ENCODE measurements at places on chromosomes 1 and 21.

DNA sequence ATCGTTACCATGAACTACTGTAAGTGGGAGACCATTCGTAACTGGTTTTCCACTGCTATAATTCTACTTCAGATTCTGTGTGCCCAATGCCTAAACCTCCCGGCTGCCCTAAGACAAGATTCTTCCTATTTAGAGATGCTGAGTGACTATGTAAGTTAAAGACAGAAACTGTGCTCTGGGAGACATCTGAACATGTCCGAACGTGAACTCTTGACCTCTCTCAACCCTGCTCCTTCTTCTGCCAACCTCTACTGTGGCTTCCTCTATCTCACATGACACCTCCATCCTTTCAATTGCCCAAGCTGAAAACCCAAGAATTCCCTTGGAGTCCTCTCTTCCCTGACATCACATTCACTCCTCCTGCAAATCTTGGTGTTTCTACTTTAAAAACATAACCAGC, 182.9 kb downstream of the AKT3 start:
- DNase-seq, result no peak

DNA sequence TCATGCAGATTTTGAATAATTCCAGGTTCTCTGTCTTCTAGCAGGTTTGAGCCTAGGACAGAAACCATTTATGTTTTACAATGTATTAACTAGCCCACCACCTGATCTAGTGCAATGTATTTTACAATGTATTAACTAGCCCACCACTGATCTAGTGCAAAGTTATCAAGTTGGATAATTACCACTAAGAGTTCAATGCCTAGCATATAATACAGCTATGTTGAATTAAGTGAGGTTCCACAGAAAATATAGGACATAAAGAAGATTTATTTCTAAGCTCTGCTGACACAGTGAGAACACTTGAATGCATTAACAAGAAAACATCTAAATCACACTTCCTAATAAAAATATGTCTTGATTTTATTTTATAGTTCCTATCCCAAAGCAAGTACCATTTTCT, 854.6 kb upstream of the NEGR1 start:
- no peak for DNase-seq

- no peak for DNase-seq
Measured at GRCh38 chr1:56370513-56370912, 208.8 kb downstream of the PLPP3 start.

DNA sequence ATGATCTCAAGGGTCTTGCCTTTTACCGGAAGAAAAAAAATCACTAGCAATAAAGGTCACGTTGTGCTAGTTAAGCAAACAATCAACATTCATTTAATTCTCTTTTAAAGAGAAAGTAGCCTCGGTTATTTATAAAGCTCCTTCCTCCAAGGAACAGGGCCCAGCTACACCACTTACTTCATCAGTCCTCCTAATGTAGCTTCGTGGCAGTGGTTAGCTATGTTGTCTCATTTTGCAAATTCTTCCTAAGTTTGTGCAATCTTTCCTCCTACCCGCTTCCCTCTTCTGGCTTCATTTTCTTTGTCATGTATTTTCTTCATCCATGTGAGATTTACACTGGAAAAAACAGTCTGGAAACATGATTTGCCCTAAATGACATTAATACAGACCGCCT, 554.2 kb downstream of the NUF2 start:
- DNase-seq, result no peak

DNA sequence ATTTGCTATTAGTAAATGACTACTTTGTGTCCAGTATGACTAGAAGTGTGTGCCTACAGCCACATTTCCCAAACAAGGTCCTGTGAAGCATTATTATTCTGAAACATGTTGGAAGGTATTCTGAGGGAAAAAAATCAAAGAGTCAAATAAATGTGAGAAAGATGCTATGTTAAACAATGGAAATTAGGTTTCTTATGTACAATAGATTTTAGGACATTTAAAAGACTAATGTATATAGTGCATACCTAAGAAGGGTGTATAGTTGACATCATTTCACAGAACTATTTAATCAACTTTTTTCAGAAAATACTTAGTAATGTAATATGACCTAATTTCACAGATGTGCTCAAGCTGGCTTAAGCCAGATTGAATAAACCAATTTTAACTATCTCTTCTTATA, 582.5 kb downstream of the USP25 start:
- no peak for DNase-seq

DNA sequence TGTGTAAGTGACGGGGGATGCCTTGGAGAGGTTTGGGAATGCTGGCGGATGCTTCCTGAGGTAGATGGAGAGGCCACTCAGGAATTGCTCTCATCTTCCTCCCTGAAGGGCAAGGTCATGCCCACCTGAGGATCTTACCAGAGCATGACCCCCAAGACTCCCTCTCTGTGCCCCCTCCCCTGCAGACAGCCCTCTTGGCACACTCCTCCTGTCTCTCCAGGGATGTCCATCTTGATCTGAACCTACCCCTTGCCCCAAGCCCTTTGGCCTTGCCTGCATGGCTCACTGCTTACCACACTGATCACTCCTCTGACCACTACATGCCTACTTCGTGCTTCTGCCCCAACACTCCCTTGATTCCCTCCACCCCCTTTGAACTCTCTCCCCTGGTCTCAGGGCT, 17.9 kb upstream of the MPL start:
- no peak for DNase-seq

- no peak for DNase-seq
Measured at GRCh38 chr1:246074421-246074820, 432.7 kb downstream of the SMYD3 start.

DNA sequence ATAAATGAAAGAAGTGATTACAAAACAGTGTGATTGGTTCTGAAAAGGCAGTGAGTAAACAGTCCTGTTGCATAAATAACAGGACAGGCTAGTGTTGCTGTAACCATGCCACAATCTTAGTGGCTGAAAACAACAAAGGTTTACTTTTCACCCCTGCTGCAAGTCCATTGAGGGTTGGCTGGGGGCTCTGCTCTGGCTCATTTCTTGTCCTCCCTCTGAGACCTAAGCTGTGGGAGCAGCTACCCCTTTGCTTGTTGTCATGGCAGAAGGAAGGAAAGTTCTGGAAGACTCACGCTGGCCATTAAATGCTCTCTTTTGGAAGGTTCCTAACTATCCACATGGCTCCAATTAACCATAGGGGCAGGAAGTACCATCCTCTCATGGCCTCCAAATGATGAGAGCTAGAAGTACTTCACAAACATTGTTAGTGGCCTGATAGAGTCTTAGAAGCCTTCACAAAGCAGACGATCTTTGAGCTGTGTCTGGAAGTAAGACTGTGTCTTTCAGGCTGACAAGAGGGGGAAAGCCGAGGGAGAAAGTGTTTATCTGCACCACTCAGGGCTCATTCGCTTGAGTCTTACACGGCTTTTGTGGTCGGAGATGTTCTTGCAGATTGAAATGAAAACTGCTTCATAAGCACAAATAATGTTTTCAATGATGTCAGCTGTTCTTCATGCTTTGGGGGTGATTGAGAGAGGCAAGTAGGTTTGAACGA, 11.9 kb downstream of the RCSD1 start:
- no peak for DNase-seq

- no peak for DNase-seq
Measured at GRCh38 chr1:219086956-219087469, 86.7 kb upstream of the LYPLAL1 start.

DNA sequence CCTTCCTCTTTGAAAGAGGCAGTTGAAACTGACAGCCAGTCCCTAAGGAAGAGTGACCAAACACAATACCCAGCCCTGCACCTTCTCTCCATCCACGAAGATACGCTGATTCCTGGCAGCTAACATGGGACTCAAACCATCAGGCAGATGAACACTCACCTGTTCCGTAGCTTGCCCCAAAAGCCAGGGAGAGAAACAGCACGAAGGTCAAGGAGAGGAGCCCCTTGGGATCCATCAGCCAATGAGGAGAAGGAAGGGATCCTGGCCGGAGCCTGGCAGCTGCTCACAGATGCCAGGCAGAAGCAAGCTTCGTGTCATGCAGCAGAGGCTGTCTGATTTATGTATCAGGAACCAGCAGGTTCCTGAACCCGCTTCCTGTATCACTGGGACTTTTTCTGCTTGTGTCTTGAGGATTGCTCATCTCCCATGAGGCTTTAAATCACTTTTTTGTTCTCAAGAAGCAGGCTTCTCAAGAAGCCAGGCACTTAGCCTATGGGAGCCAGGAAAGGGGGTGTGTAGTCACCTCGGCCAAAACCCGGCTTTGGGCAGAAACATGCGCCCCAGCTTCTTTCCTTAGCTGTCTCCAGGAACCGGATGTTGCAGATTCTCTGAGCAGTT, at the start of gene SLAMF1:
Gene SLAMF1, minus strand, starts transcription at position 334 of the 618 bp plus-strand sequence. Its CDS starts 99 bp downstream, at position 235.
- DNase-seq, result peak; percentile 92

- DNase-seq, result no peak
Measured at GRCh38 chr1:116755066-116755465, 836 bp downstream of the CD2 start.

DNA sequence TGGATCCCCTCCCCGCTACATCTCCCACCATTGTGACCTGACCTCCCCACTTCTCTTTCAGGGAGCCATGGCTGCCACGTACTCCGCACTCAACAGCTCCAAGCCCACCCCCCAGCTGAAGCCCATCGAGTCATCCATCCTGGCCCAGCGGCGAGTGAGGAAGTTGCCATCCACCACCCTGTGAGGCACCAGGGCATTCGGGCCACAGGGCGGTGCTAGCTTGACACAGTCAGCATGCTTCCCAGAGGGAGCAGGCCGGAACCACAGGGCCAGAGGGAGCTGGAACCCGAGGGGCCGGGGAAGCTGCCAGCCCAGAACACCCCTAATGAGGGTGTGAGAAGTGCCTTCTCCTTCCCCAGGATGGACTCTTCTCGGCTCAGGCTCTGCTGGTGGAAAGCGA, 44.5 kb downstream of the RPS6KA1 start:
- no peak for DNase-seq

GRCh38 chr1:232454227-232454886, 175.6 kb downstream of the SIPA1L2 start:
- no peak for DNase-seq

DNA sequence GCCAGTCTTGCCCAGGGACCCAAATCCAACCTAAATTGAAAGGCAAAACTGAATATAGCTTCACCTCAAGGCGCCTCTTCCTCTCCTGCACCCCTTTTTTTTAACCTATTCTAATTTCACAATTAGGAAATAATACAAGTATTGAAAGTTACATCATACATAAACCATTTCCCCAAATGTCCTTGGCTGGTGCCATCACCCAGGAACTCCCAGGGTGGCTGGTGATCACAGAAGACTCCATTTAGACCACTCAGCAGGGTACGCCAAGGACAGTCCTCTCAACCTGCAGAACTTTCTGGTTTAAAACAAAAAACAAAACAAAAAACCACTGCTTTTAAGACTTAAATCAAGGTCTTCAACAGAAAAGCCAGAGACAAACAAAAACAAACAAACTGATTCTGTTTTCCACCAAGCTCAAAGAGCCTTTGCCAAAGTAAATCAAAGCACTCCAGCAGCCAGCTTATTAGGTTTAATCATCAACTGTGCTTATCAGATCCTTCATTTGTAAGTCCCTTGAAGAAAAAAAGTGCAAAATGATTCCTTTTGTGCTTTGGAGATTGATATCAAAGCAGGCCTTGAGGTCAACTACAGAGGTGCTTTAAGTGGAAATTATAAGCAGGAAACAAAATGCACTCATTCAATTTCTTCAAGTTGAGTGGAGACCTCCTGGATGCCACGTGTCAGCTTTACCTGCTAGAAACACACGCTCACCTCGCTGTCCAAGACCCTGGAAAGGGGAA, 113.0 kb downstream of the ETS2 start:
- DNase-seq, result no peak

- no peak for DNase-seq
Measured at GRCh38 chr21:25416669-25417068, 190.6 kb downstream of the MRPL39 start.

DNA sequence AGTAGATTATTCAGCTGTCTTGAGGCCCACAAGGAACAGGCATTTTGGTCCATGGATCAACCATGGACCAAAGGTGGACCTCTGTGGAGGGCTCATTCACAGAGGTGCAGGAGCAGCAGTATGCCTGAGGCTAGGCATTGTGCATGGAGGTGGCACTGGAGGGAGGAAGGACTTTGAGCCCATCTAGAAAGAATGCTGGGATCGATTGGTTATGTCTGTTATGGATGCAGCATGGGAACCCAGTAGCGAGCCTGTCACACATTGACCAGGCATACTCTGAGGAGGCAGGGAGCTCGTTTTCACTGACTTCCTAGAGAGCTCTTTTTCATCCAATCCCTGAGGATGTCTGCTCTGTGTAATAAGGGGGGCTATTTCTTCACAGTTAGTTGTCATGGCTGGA, 75.5 kb downstream of the KCNN3 start:
- no peak for DNase-seq

DNA sequence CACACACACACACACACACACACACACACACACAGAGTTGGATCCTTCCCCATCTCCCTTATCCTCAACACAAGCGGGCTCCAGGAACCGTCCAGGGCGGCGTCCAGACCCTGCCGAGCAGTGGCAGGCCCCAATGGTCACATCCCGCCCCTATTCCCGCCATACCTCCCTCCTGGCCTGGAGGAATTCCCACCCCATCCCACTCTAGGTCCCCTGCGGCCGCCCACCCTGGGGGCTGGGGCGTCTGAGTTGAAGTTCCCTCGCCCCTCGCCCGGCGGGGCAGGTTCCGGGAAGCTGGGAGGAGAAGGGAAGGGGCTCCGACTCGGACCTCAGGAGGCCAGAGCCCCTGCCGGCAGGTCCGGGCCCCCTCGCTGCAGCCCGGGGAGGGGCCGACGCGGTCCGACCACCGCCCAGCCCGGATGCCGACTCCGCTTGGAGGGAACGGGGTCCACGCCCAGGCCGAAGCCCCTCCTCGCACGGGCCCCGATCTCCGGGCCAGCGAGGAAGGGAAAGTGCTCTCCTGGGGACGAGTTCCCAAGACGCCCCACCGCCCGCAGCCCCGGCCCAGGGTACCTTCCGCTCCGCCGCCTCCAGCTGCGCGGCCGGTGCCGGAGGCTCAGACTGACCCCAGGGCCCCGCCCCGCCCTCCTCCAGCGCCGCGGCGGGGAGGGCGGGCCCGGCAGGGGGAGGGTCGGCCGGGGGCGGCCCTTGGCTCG, at the start of gene RHOC:
Gene RHOC, minus strand, starts transcription at position 623 of the 716 bp plus-strand sequence. CDS start 3,328 bp downstream, outside the sequence.
- DNase-seq, result peak; percentile 36

- DNase-seq, result peak; percentile 41
Measured at GRCh38 chr1:153750026-153750995, 22.5 kb downstream of the INTS3 start.

DNA sequence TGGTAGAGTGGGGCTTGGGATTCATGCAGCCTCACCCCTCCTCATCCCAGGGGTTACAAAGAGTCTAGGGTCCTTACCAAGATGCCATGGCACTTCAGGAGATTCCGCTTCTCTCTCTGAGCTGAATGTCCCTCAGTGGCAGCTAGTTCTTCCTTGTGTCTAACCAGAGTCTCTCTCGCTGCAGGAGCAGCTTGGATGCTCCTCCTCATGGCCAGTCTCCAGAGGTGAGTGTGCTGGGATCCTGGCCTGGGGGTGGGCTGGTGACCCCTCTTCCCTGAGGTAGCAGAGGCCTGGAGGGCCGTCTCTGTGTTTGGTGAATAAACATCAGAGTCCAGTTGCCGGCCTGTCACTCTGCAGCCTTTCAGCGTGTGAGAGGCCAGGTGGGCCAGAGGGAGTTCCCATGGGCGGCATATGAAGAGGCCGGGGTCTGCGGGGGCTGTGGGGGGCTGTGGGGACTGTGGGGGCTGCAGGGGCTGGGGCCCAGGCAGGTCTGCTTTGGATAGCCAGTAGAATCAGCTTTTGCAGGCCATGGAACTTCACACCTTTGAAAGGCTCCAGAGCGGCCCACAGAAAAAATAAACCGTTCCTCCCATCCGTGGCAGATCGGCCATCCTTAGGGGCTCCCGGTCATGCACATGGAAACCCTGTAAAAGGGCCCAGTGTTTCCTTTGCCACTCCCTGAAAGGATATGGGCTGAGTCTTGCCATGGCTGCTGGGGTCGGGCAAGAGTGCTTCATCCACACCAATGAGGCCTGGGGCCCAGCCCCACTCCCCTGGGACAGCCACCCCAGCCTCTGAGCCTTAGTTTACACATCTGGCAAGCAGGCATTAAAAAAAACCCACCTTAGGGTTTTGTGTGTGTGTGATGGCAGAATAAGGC, 256.4 kb downstream of the FOXD2 start:
- DNase-seq, result no peak
